ENCODE measurements at places on chromosomes 12 and 14.

DNA sequence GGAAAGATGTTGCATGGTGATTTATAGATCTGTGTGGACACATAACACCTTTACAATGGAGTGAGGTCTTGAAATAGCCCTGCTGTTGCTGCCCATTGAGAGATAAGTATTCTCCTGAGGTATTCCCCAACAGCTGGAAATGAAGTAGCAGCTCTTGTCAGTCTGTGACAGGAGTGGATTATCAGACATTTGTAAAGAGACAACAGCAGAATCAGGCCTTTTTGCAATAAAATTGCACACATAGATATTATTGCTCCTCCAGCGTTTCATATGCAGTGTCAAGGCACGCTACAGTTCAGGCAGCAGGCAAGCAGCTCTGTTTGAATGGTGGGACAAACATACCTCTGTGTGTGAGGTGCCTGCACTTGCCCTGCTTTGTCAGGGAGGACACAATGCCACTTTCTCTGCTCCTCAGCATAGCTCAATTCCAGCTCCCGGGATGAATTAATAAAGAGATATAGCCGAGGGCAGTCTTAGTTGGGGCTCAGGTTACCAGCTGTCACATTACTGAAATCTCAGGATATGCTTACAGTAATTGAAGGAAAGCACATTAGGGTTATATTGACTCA is 49.4 kb downstream of the BICD1 start:
- no peak for DNase-seq

GRCh38 chr12:6183689-6184428 is 16.3 kb upstream of the CD9 start:
- DNase-seq = no peak

DNA sequence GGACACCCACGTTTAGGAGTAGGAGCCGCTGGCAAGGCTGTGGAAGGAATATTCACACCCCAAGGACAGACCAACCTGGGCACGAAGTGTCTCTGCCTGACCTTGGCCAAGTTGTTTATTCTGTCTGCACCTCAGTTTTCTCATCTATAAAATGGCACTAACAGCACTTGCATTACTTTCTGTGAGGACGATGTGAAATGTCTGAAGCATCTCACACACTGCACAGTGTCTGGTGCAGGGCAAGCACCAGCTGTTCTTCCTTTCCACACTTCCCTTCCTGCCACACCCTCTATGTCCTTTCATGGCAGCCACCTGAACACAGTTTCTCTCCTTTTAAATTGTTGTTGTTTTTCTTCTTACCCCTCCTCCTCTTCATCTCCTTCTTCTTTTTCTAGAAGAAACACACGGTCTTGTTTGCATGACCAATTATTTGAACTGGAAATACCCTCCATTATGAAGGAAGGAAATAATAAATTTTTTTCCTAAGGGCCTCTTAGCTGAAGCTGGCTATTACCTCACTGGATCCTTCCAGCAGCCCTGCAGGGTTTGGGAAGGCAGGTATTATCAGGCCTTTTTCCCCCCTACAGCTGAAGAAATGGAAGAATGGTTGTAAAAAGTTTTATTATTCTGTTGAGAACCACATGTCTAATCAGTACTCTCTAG is 42.9 kb upstream of the ATP23 start:
- DNase-seq = no peak

GRCh38 chr12:124512667-124513296 is 54.6 kb downstream of the NCOR2 start:
- DNase-seq = no peak

DNA sequence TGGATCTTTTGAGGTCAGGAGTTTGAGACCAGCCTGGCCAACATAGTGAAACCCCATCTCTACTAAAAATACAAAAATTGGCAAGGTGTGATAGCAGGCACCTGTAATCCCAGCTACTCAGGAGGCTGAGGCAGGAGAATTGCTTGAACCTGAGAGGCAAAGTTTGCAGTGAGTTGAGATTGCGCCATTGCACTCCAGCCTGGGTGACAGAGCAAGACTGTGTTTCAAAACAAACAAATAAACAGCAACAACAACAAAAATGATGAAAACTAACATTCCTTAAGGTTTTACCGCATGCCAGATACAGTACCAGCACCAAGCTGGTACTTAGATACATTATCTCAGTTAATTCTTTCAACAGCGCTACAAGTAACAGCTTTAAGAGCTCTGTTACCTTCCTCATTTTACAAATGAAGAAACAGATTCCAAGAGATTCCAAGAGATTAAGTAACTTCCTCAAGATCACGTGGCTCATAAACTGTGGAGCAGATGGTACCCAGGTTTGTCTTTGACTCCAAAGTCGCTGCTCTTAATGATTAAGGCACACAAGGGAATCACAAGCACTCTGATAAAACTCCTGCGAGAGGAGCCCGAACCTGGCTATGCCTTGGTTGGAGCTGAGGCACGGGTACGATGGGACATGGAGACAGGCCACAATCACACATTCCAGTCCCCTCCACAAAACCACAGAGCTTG is 17.7 kb upstream of the PLEK2 start:
- no peak for DNase-seq

GRCh38 chr12:54311051-54311450 is 10.2 kb upstream of the NFE2 start:
- no peak for DNase-seq

DNA sequence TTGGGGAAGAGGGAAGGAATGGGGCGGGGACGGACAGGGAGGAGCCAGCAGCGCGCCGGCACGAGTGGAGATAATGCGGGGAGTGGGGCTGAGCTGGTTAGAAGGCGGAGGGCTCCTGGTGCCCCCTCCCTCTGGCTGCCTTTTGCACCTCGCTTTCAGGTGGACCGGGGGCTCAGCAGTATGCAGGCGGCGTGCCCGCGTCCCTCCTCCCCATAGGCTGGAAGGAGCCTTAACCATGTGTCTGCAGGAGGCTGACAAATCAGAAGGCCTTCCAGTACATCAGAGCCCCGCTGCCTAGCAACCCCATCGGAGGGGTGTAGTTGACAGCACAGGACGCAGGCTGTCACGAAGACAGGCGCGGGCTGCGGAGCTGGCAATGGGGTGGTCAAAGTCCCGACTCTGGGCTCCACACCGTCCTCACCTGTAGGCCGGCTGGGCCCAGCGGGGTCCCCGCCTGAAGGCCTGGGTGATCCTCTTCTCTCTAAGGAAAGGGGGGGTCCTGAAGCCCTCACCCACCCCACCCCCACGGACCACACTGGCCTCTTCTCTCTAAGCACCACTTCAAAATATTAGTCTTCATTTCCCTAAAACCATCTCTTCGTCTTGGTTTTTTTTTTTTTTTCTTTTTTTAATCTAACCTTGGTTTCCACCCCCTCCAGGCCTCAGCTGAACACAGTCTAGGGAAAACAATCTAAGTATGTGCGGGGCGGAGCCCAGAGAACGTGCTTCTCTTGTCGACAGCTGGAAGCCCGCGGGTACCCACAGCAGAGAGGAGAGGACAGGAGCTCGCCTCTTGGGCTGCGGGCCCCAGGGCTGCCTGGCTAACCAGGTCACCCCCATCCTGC is 44.5 kb downstream of the KDM2B start:
- peak; percentile 72 for DNase-seq

GRCh38 chr12:107990325-107990724 is 138.8 kb upstream of the WSCD2 start:
- DNase-seq = peak; percentile 36

GRCh38 chr12:34600592-34601462 is 578.5 kb downstream of the ALG10 start:
- no peak for DNase-seq

- DNase-seq = no peak
These were observed 1.3 kb upstream of the CLBA1 start for GRCh38 chr14:104984056-104984894.

DNA sequence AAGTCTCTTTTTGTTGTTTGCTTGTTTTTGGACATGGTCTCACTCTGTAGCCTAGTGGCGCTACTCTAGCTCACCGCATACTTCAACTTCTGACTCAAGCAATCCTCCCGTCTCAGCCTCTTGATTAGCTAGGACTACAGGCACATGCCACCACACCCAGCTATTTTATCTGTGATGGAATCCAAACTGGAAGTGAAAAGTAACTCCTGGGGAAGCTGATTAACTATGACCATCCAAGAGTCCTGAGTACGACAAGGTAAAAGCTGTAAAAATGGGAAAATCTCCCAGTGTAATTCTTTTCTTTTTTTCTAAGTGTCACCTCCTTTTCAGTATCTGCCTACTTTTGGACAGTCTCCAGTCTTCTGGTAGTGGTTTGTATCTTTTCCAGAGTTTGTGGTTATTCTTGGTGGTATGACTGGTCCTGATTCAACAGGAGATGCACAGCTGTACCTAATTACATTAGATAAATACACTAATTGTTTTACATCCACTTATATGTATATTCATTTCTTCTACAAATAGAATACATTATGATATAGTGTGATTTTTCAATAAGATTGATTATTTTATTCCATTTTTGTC is 97.8 kb downstream of the SLC6A15 start:
- no peak for DNase-seq

- DNase-seq = no peak
These were observed 13.6 kb upstream of the TEX22 start for GRCh38 chr14:105384605-105385321.

DNA sequence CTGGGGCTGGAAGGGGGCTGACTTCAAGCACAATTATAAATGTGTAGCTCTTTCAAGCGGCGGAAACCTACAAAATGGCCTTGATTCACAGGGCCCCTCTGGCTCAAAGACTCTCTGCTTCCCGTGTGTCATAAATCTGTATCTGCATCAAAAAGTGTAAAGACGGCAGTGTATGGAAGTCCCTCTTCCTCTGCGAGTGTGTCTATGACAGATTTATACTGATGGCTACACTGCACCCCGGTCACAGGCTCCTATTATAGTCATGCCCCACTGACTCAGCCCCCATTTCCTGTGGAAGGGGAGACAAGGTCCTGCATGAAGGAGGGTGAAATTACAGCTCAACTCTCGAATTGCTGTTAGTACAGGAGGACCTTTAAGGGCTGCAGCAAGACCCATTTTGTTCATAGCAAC is 68.6 kb downstream of the HMGA2 start:
- DNase-seq = no peak

- no peak for DNase-seq
These were observed 50.0 kb upstream of the EVL start for GRCh38 chr14:100015251-100015655.

DNA sequence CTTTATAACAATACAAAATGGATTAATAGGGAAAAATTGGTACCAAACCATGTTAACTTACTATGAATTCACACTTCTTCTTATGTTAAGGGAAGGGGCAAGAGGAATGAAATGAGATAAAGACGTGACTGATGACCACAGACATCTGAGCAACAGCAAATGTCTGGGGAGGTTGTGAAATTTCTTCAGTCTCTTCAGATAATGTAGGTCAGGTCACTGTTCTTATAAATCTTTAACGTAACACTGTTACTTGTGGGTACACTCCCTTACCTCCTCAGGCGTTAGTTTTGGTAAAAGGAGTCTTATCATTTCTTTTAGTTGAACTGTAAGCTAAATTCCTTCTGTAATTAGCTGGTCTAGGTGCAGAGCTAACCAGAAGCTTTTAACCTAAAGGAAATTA is 405.0 kb upstream of the LRFN5 start:
- DNase-seq = no peak

DNA sequence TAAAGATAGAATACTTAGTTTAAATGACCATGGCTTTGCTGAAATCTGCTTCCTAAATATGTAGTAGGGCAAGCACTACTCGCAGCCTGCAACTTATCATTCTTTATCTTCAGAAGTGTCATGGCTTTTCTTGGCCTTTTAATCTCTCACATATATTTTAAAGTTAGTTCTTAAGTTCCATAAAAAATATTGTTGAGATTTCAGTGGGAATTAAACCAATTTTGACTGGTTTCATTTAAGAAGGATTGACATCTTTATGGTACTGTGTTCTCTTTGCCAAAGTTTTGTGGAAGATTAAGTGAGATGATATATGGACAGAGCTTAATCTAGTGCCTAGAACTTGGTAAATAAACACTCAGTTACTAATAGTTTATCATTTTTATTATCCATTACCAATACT is 56.7 kb downstream of the KIAA0586 start:
- DNase-seq = no peak

DNA sequence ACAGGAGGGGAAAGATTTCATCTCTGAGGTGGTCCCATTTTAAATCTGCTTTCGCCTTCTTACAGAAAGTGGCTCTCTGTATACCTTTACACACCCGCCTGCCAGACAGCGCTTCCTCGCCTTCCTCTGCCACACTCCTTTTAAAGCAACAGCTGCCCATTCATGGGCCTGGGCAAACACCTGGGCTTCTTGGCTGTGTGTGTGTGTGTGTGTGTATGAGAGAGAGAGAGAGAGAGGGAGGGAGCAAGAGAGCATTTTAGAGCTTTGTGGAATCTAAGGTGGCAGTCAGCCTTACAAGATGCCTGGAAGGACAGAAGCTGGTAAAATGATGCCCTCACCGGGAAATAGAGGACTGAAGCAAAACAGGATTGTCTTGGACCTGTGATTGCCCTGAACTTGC is 20.0 kb downstream of the PTHLH start:
- DNase-seq = no peak
